Ascending aorta (tissue), 2 donors: ENCODE measurements at places on chromosomes 1 and 21. TPM values are rescaled to one million over a fixed set of nuclear protein-coding genes. Genes with fewer than 3 reads are reported as not detected.

DNA sequence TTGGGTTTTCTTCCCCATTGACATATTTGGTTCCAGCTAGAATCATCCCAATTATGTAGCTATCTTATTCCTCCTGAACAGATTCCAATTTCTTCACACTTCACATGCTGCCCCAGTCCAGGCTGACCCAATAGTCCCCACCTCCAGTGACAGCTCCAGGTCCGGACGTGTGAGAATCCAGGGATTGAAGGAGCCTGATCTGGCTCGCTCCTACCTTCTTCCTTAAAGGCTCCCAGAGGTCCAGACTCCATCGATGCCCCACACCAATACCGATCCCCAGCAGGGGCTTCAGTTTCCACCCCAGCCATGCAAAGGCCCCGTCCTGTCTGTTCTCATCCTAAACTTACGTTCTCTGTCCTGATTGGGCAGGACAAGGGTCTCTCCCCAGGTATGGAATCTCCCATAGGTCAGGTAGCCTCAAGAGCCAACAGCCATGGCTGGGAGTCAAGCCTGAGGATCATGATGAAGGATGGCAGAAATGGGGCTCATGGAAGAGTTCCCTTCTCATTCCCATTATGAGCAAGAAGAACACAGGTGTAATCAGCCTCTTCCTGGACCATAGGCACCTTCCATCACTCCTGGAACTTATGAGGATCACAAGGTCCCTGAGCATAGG is 20.4 kb upstream of the SLAMF9 start:
- DNase-seq: peak; percentile 12

DNA sequence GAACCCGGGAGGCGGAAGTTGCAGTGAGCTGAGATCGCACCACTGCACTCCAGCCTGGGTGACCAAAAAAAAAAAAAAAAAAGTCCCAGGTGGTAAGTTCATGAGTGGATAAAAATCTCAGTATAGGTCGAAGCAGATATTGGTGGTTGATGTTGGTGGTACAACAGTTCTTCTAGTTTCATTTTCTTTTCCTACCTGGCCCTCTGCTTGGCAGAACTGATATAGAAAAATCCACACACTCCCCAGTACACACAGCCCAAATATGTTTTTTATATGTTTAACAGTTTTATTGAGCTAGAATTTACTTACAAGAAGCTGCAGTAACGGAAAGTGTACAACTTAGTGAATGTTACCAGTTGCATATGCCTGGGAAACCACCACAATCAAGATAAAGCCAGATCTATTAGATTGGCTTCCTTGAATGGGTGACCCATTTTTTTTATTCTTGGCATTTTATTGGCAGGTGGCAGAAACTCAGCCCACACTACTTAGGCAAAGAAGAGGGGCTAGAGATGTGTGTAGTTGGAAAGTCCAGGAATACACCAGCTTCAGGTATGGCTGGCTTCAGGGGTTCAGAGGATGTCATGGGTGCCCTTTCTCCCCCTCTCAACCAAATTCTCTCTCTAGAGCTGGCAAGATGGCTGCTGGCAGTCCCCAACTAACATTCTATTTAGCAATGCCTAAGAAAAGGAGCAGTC is 118.3 kb upstream of the SLC25A33 start:
- no peak for DNase-seq

GRCh38 chr21:41868062-41868710 is 11.0 kb downstream of the PRDM15 start:
- DNase-seq: no peak

DNA sequence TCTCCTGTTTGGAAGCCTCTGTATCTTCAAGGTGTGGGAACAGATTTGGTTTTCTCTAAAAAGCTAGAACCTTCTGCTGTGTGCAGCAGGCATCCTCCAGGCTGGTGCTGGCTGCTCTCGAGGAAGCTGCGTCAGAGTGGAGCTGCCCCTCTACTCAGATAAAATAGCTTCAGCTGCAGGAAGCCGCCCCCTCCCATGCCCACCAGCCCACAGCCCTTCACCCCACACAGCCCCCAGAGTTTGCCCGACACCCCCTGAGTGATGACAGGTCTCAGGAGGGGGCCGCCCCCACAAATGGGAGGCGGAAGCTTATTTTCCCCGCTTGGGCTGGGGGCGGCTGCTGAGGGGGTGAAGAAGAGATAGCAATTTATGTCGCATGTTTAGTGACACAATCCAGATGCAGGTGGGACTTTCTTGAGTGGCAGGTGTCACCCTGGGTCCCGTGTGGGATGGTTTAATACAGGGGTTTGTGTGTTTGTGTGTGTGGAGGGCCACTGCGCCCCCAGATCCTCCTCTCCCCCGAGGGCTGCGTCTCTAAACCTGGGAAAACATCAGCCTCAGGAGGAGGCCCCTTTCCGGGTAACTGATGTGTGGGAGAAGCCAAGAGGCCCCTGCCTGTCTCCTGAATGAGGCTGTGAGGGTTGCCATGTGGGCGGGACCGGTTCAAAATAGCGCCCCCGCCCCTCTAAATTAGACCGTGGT is 55.4 kb downstream of the STUM start:
- DNase-seq: no peak

GRCh38 chr1:207433435-207433834 is 20.7 kb upstream of the CR2 start:
- no peak for DNase-seq

- DNase-seq: no peak
Measured at GRCh38 chr21:39951183-39952101, 84.2 kb downstream of the PCP4 start.

DNA sequence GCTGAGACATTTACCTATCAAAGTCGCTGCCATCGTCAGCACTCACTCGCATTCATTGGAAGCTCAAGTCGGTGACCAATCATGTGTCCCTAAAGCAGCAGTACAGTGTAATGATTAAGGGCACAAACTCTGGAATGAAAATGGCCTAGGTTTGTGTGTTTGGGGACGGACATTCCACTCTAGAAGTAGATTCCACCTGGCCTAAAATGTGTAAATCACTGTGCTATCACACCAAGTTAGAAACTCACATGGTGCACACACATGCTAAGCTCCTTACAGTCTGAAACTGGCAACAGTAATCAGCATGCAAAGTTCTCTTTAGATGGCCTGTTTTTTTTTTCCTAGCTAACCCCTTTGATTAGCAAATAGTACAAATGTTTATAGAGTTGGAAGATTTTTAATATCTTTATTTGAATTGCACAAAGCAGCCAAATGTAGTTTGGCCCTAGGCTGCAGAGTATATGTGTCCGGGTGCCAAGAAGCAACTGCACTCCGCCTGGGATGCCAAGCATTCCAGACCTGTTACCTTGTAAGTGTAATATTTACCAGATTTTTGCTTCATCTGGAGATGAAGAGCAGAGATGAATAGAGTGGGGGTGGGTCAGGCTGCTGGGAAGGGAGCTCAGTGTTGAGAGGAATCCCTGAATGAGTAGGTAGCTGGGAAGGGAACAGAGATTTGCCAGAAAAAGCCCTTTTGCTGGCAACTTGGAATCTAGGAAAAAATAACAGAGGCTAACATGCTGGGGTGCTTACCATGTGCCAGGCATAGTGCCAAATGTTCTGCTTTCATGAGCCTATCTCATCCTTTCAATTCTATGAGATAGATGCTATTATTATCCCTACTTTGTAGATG is 35.2 kb downstream of the TGFB2 start:
- no peak for DNase-seq

GRCh38 chr1:21072721-21073120 is 104.0 kb downstream of the EIF4G3 start:
- no peak for DNase-seq

- DNase-seq: no peak
Measured at GRCh38 chr1:246647113-246647512, 77.1 kb upstream of the SCCPDH start.

- no peak for DNase-seq
Measured at GRCh38 chr21:27149034-27149433, 182.1 kb upstream of the ADAMTS5 start.

GRCh38 chr21:17759511-17760178 is 59.5 kb downstream of the C21orf91 start:
- DNase-seq: no peak

- no peak for DNase-seq
Measured at GRCh38 chr1:30447080-30447479, 276.3 kb downstream of the MATN1 start.

TEX38 gene
- not detected for total RNA-seq

SPRR2F gene
- not detected for total RNA-seq

TAS1R1 gene
- total RNA-seq: not detected

GPR153 gene
- 24.3 TPM for total RNA-seq

KPRP gene
- not detected for total RNA-seq
